Stimulated activated CD4-positive, alpha-beta T cell treated with anti-CD3 and anti-CD28 coated beads, TNF-alpha, amount 100 ng/mL, for 1 hour (primary cell): ENCODE measurements at places on chromosomes 2 and 18.

GRCh38 chr2:62556086-62556485 lies 50.1 kb upstream of the TMEM17 start:
- DNase-seq: no peak

DNA sequence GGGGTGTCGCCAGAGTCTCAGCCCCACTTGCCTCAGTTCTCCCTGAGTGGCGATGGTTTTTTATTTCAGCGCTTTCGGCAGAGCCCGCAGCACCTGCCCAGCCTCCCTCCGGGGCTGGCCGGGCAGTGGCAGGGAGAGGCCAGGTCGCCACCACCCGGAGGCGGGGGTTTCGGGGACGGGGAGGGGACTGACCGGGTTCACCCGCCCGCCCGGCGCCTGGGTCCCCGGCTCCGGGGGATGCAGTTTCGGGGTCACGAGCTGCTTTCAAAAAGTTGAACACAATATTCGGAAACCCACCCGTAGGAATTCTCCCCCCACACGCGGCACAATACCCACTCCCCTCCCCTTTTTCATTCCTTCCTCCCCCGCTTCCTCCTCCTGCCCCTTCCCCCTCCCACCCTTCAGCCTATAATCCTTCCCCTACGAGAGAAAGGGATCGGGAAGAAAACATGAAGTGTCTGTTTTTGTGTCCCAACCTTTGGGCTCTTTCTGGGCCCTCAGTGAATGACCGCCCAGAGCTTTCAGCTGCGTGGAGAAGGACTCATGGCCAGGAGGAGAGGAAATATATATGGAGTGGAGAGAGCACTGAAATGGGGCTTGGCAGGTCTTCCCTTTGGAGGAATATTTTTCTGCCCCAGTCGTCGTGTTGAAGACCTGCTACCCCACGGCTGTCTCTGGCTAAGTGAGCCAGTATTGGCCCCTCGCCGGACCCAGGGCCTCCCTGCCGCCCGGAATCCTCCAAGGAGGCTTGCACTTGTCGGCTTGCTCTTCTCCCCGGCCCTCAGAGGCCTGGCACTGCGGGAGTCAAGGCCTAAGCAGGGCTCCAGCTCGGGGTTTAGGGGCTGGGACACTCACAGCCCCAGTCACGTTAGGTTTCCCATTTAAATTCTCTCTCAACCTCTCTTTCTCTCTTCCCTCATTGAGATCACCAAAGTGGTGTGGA lies 2.1 kb upstream of the SIX3 start:
- DNase-seq: no peak

- DNase-seq: no peak
Observed at GRCh38 chr18:29184654-29185053, 1007.7 kb upstream of the CDH2 start.

DNA sequence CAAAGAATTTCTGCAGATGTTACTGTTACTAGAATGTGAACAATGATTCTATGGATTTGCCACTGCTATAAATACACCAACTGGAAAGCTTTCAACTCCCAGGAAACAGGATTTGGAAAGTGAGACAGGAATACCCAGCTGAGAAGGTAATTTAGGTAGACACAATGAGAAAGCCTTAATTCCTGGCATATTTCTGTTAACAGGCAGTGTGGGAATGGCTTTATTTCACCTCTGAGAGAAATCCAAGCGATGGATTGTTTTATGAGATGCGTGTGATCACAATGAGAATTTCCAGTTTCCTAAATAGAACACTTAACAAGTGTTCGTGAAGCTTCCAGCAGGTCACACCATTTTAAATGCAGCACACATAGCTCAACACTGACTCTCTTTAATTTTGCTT lies 133.0 kb downstream of the SLC8A1 start:
- DNase-seq: no peak

- DNase-seq: no peak
Observed at GRCh38 chr2:12929758-12930157, 213.0 kb downstream of the TRIB2 start.
